ENCODE measurements at places on chromosomes 6 and 20.

GRCh38 chr20:48656661-48657211 lies 171.1 kb downstream of the PREX1 start:
- DNase-seq, result no peak

- no peak for DNase-seq
These were observed 19.4 kb upstream of the KCNB1 start for GRCh38 chr20:49501917-49502316.

- DNase-seq, result no peak
These were observed 5.6 kb upstream of the STX16 start for GRCh38 chr20:58645412-58645968.

GRCh38 chr6:138088326-138088762 lies 18.9 kb downstream of the PERP start:
- DNase-seq, result no peak

- no peak for DNase-seq
These were observed 24.2 kb downstream of the TFAP2A start for GRCh38 chr6:10390495-10391298.
